RWPE1 (cell line): ENCODE measurements at places on chromosomes 2 and 18.

GRCh38 chr2:39468579-39469451, 31.7 kb upstream of the MAP4K3 start:
- DNase-seq = no peak

- DNase-seq = no peak
Observed at GRCh38 chr2:103898561-103898960, 955.4 kb upstream of the POU3F3 start.

GRCh38 chr2:11998218-11998617, 251.8 kb downstream of the LPIN1 start:
- DNase-seq = no peak

- no peak for DNase-seq
Observed at GRCh38 chr2:22829791-22830190, 555.2 kb upstream of the KLHL29 start.

DNA sequence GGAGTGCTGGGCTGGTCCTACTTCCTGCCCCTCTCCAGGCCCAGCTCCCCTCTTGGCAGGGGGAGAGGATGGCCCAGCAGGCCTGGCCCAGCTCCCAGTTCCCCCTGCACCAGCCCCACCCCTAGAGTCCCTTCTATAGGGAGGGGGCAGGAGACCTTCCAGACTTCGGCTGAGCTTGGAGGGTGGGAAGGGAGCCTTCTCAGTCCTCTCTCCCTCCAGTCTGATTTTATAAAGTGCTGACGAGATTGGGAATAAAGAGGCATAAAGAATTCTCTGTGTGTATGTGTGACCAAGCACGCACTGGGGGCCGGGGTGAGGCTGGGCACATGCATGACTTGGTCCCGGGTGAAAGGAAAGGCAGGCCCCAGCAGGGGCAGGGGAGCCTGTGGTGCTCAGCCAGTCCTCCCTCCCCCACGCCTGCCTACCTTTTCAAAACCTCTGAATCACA, 5.1 kb downstream of the CHPF start:
- no peak for DNase-seq

DNA sequence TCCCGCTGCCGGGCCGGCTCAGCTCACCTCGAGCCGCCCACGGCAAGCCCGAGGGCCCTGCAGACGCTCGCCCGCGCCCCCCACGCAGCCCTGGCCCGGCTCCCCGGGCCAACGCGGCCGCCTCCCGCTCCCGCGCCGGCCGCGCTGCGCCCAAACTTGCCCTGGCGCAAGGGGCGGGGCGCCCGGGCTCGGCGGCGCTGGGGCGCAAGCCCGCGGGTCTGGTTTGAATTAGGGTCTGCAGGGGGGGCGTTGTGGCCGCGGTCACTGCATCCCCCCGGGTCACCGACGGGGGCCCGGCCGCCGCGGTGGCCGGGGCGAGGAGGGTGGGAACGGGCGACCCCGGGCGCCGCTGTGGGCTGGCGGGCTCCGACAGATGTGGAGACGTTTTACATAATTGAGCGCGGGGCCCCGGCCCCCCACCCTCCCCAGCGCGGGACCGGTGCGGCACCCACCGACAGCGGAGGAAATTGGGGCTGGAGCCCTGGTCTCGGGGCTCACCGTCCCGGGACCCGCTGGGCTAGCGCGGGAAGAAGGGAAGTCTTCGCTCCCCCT, 690 bp downstream of the SDC1 start:
- DNase-seq = no peak

DNA sequence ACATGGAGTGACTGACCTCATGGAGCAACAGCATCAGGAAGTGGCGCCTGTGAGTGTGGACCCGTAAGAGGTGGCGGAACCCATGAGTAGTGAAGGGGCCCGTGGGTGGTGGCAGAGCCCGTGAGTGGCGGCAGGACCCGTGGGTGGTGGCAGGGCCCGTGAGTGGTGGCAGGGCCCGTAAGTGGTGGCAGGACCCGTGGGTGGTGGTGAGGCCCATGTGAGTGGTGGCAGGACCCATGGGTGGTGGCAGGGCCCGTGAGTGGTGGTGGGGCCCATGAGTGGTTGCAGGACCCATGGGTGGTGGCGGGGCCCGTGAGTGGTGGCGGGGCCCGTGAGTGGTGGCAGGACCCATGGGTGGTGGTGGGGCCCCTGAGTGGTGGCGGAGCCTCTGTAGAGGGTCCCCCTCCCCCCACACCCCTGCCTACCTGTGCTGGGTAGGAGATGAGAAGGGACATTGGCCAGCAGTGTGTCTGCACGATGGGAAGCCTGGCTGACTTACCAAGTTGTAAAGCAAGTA, 407.7 kb upstream of the SALL3 start:
- no peak for DNase-seq
